A549 treated with Hydrocortisone at 1 μM for 4 hours (cell line): ENCODE measurements at places on chromosomes 4 and X. TPM values are rescaled to one million over a fixed set of nuclear protein-coding genes. Genes with fewer than 3 reads are reported as not detected.

UGT2B17 gene
- not detected in 5 replicates for total RNA-seq

SPATA18 gene
- 3.6 to 5.5 TPM (median 4.5 TPM) in 5 replicates for total RNA-seq

FAM236D gene
- total RNA-seq = not detected in 5 replicates

PF4V1 gene
- total RNA-seq = not detected in 5 replicates

SLC34A2 gene
- 0.03 to 0.06 TPM (median 0.05 TPM) in 3 of 5 replicates, not detected in the others for total RNA-seq

ASB12 gene
- not detected in 5 replicates for total RNA-seq

INTS6L gene
- 0.07 to 0.17 TPM (median 0.11 TPM) in 5 replicates for total RNA-seq

IL2RG gene
- 0.09 to 0.32 TPM (median 0.23 TPM) in 3 of 5 replicates, not detected in the others for total RNA-seq
